ENCODE measurements at places on chromosomes 5 and 9.

DNA sequence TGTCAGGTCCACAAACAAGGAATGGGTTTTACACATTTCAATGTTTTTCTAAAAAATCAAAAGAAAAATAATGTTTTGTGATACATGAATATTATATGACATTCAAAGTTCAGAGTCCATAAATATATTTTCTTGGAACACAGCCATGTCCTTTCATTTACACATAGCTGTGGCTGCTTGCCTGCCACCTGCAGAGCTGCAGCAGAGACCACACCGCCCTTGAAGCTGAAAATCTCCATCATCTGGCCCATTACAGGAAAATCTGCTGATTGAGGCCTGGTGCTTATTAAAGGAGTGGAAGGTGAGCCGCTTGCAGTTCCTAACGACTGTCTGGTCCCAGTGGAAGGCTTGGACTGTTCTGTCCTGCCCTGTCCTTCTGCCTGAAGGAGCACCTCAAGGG is 232.6 kb upstream of the ADAMTS16 start:
- DNase-seq: no peak

DNA sequence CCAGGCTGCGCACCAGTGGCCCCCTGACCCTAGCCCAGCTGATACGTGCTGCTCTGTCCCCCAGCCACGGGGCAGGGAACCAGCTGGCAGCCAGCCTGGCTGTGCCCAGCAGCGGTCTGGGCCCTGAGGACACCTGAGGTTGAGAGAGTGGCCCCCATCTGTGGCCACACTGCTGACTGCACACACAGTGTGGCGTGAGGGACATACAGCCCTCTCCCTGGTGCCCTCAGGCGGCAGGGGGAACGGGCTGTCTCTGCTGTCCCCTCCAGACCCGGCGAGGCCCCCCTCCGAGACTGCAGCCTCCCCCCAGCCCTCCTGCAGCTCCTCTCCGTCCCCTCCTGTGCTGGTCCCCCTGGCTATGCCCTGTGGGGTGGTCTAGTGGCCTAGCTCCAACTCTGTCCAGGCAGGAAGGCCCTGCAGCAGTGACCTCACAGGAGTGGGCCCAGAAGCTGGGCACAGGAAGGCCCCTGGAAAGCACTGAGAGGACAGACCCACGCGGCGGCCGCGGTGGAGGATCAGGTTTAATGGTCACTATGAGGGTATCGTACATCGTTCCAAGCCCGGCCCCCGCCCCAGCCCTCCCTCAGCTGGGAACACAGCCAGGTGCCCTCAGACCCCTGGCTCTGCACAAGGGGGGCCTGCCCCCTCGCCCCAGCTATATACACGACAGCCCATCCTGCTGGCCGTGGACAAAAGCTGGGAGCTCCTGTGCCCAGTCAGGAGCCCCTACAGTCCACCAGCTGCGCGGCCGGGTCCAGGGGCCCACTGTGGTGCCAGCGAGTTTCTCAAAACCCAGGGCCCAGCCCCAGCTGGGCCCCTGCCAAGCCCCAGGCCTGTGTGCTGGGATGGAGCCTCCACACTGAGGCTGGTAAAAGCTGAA is 6.8 kb upstream of the ENTPD8 start:
- no peak for DNase-seq

- DNase-seq: no peak
These were observed 60.3 kb downstream of the UBE2QL1 start for GRCh38 chr5:6508931-6509330.

GRCh38 chr5:145854651-145855258 is 18.1 kb downstream of the GRXCR2 start:
- no peak for DNase-seq

DNA sequence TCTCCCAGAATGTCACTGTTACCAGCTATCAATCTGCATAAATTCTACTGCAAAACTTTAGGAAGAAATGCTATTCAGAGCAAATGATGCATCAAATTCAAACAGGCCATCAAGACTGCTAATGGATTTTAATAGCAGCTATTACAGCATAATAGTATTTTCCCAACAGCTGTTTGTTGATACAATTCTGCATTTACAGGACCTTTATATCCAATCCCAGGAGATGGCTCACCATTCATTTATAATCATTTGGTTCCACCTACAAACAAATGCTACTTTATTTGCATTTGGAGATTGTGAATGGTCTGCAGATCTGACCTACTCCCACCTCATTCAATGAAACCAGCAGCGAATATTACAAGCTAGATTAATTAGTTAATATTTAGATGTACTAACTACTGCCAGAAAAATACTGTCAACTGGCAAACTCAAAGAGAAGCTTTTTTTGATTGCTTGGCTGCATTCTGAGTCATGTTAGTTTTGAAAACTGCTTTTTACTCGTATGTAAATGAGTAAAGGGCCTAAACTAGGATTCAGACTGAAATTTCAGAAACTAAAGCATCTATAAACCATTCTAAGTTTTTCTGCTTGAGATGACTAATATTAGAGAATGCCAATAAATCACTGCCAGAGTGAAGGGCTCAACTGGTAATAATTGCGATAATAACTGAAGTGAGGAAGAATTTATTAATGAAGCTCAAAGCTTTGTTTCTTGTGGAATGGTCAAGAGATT is 7.1 kb upstream of the PCA3 start:
- DNase-seq: no peak

DNA sequence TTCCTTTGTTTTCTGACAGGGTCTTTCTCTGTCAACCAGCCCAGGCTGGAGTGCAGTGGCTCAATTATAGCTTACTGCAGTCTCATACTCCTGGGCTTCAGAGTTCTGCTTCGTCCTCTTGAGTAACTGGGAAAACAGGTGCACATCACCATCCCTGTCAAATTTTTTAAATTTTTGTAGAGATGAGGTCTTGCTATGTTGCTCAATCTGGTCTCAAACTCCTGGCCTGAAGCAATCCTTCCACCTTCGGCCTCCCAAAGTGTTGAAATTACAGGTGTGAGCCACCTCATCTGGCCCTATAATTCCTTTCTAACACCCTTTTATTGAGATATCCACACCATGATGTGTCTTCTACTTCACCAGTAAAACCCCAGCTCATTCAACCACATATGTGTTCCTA is 341.6 kb upstream of the PCSK5 start:
- no peak for DNase-seq

DNA sequence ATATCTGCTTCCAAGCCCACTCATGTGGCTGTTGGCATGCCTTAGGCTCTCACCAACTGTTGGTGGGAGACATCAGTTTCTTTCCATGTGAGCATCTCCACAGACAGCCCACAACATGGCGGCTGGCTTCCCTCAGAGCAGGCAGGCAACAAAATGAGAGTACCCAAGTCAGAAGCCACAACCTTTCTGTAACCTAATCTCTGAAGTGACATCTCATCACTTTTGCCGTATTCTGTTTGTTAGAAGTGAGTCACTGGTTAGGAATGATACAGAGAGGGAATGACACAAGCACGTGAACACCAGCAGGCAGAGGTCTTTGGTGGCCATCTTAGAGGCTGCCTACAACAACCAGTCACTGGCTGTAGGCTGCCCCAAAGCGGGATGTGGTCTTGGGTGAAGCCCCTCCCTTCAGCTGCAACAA is 88.6 kb upstream of the RASGRF2 start:
- no peak for DNase-seq

DNA sequence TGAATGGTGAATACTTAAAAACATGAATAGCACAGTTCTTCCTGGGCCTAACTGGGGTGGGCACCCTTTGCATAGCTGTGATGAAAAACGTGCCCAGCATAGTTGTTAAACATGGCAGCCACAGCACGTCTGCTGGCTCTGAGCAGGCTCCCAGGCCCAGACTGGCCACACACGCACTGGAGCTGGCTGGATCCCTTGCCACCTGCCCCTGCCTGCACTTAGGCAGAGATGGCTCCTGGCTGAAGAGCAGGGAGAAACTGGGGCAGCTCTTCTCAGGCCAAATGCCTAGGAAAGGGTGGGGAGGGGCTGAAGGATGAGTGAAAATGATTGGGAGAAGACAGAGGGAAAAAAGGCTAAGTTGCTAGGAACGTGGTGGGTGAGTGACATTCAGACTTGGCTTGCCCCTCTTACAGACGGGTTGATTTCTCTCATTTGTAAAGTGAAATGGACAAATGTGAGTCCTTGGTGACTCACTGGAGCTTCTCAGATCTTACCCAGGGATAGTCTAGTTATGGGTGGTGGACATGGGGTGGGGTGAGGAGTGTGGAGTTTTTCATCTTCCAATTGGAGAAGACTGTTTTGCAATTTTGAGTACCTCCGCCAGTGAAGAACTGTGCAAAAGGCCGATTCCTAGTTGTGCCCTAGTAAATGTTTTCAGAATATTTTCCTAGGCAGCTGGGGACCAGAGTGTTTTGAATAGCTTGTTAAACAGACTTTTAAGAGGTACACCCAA is 42.4 kb downstream of the TRIO start:
- no peak for DNase-seq

DNA sequence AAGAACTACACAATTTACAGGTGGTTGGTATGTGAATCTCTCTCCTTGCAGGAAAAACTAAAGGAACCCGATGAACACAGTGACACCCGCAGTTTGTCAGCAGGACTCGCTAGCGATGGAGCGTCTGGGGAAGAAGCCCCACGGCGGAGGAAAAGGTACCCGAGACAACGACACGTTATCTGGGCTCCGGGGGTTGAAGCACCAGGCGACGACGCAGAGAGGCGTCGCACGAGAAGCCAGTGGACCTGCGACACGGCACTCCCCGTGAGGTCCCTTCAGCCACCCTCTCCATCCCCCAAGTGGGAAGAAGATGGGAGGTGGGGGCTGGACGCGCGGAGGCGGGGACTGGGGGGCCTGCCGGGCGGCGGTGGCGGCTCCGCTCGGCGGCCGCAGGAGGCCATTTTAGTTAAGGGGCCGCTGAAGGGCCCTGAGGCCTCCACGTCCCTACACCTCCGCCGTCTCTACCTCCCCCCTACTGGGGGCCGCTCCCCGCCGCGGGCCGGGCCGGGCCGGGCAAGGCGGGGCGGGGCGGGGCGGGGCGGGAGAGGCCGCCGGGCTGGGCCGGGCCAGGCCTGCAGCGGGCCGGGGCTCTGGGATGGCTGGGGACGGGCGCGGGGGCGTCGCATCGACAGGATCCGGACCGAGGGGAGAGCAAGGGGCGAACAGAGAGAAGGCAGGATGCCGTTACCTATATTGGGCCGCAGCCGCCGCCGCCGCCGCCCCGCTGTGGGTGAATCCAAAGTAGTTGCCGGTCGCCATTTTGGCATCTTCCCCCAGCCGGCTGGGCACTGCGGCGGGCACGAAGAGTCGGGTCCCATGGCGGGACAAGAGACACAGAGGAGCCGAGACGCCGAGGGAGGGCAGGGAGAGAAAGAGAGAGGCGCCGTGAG is 754 bp downstream of the ZFR start:
- DNase-seq: peak; percentile 44

DNA sequence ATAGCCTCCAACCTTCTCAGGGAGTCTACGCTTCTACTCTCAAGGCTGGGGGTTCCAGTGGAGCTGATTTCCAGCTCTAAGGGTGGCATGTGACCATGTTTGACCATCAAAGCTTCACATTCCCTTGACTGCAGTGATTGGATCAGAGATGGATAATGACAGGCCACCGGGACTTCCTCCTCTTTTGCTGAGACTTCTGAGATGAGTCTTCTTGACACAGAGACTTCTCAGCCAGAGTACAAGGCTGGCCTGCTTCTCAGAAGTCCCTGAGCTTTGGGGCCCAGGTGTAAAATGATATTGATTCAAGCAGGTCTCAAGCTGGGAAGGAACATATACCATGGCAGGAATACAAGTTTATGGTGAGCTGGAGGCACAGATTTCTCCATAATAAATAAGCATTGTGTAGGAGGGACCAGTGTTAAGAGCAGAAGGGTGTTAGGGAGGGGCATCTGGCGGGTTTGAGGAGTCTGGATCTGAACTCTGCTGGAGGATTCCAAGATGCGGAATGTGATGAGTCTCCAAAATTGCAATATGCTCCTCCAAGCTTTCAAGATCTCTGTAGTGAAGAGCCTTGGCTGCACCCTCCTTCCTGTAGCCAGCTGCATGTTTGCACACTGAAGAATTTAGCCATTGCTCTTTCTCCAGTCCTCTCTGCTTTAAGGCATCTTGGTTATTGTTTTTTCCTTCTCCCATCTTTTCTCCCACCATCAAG is 41.7 kb upstream of the HSD17B4 start:
- no peak for DNase-seq

All from CD8-positive, alpha-beta memory T cell (primary cell).